GM20000 (cell line): ENCODE measurements at places on chromosomes 1 and 21.

GRCh38 chr21:40152476-40152875, 285.2 kb downstream of the PCP4 start:
- DNase-seq, result no peak

DNA sequence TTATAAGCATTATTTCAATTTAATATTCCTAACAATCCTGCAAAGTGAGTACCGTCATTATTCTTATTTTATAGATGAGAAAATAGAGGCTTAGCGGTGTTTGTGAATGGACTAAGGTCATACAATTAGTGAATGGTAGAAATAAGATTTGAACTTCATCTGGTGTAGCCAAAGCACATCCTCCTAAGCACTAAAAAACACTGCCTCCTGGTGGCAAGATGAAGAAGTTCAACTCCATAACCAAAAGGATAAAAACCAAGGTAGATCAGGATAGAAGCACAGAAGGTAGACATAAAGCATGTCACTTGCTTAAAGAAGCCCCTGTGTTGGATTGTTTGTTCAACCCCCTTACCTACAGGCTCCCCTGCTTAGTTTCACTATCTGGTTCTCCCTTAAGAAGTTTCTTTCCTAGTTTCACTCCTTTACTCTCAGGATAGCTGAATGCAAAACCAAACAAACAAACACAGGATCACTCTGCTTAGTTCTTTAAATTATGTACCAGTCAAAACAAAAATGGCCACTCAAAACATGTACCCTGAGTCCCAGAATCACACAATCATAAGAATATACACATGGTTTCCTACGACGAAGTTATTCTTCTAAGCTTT, 12.7 kb upstream of the AIM2 start:
- peak; percentile 35 for DNase-seq

- DNase-seq, result no peak
Measured at GRCh38 chr1:198203434-198203833, 46.6 kb downstream of the NEK7 start.

DNA sequence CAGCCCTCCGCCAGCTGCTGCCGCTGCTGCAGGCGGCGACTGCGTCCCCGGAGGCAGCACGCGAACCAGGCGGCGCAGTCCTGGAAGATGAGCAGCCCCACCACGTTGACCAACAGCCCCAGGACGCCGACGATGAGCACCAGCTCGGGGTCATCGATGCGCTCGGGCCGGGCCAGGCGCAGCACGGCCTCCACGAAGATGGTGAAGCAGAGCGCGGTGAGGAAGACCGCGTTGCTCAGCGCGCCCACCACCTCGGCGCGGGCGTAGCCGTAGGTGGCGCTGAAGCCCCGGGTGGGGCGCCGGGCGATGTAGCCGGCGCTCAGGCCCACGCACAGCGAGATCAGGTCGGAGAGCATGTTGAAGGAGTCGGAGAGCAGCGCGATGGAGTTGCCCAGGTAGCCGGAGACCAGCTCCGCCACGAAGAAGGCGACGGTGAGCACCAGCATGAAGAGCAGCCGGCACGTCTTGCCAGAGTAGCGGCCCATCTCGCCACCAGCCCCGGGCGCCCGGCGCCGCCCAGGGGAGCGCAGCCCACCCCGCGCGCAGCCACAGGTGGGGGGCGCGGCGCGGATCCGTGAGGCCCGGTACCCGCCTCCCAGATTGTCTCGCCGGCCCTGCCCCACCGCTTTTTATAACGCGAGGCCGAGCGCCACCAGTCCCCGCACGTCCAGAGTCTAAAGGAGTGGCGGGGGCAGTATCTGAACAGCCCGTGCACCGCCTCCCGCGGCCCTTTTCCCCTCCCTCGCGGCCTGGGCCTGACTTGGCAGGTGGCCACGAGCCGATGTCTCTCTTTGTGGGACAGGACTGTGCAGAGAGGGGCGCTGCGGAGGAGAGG, at the start of gene SLC30A10:
Gene SLC30A10 (minus strand): TSS at position 602 of the 835 bp plus-strand sequence. CDS start 117 bp downstream, at position 485.
- peak; percentile 65 for DNase-seq

DNA sequence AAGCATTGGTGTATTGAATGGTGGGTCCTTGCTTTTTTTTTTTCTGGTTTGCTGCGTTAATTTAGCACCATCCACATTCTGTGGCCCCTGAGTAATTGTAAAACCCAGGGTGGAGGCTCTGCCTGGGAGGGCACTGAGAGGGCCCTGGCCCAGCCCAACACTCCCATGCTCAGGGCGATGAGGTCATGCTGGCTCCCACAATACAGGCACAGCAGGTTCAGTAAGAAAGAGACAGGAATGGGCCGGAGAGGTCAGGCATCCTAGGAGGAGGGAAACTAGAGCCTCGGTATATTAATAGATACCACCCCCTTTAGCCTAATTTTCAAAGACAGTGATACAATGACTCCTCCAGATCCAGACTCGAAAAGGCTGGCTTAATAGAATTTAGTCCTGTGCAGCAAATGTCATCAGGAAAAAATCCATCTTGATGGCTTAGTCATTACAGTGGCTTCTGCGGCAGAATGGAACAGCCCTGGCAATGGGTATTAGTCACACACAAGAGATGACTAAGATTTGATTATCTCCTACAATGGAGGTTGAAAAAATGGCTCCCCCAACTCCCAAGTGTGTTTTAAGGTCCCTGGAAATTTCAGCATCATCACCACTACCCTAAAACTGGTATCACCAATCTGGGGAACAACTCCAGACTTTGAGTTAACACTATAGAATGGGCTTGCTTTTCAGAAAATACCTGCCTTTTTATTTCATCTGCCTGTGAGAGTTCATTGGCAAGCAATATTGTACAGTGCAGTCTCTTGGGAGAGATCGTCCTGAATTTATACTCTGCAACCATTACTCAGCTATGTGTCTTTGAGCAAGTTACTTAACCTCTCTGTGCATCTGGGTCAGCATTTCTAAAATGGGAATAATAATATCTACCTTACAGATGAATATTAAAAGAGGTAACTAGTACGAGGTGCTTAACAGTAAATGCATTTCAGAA, 43.9 kb upstream of the LYST start:
- DNase-seq, result no peak

- DNase-seq, result no peak
Measured at GRCh38 chr21:37863842-37864241, 52.4 kb downstream of the KCNJ6 start.
